Fibroblast of mammary gland (primary cell): ENCODE measurements at places on chromosomes 6 and 20.
A peak's percentile ranks its signal among the peaks of the same experiment; 100 is the strongest.

DNA sequence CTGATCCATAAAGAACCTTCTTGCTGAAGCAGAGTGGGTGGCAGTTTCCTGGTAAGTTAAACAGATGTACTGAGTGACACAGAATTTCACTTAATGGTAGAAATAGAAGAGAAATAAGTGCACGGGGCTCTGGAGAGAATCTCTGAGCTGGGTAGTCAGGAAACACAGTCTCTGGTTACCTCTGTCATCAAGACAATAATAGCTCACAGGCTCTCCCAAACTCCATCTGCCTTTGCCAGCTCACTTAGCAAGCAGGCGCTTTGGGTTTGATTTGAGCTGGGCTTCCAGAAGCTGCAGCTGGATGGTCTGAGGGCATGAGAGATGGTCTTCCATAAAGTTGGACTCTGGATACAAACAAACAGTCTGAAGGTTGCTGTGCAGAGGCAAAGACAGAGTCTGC is 39.6 kb upstream of the PRSS35 start:
- DNase-seq, result no peak

DNA sequence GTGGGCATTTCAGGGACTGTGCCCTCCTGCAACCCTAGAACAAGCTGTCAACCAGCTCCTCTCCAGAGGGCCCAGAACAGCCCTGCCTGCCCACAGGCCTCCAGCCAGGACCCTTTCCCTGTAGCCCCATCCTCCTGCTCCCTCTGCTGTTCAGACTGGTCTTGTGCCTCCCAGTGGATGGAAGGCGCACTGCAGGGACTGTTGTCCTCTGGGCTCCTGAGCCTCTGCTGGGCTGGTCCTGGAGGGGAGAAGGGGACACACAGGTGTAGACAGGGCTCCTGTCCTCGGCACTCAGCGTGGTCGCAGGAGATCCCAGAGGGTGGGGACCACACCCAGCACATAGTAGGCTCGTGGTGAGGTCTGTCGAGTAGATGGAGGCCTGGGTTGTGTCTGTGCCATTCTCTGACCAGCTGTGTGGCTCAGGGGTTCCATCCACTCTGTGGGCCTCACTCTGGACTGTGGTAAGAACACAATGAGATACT is 11.5 kb downstream of the ITPR3 start:
- DNase-seq, result peak; percentile 45

DNA sequence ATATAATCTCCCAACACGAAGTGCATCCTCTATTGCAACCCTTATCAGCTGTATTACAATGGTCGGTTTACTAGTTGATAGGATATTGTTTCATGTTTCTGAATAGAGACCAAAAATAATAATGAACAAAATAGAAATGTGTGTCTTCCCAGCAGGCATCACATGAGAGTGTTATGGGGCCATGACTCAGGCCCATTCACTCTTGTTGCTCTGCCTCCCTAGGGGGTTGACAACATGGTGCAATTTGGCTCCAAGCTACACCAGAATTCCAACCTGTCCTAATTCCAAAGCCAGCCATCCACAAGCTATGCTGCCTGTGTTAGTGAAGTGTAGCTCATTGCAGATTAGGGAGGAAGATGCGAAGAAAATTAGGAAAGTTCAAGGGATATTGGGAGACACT is 13.1 kb upstream of the SAYSD1 start:
- peak; percentile 51 for DNase-seq

- DNase-seq, result peak; percentile 26
Observed at GRCh38 chr20:14336686-14337085, 726 bp downstream of the FLRT3 start.

- peak; percentile 20 for DNase-seq
Observed at GRCh38 chr20:22825076-22825475, 210.0 kb upstream of the SSTR4 start.
